ENCODE measurements at places on chromosomes 12 and 14.

- DNase-seq = no peak
These were observed 613 bp downstream of the ARHGEF40 start for GRCh38 chr14:21070610-21071224.

DNA sequence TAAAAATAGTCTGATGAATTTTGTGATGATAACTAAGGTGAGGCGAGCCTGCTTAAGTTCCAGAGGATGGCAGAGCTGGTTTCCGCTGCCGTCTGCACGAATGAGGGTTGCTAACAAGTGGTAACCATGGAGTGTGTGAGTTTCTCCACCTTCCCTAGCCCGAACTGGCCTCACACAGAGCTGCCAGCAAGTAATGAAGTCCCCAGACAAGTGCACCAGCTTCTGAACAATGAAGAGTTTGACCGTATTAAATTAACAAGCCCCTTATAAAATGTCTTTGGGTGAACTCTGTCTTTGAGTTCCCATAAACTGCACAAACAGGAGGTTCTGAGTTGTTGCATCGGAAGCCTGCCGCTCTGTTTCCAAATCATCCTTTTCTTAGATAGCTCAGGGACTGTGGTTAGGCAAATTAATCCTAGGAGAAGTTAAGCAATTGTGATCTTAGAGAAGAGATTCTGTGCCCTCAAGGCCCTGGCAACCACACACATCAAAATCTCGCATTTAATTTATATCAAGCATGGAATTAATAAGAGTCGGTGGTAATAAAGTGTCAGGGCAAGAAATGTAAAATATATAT lies 274.1 kb upstream of the DAAM1 start:
- DNase-seq = no peak

- DNase-seq = no peak
These were observed 20.9 kb downstream of the RASSF3 start for GRCh38 chr12:64631197-64631596.

DNA sequence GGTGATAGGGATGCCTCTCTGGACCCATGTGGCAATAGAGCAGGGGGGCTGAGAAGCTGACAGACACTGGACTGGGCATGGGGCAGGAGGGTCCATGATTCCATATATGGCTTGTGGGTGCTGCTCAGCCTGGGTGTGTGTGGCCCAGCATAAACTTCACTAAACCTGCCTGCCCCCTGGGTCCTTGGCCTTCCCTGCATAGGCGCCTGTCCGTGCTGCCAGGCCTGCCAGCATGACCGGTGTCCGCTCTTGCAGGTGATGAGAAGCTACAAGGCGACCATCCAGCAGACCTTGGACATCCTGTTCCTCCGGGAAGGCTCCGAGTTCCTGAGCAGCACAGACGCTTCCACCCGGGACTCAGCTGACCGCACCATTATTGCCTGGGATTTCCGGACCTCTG lies 61.6 kb downstream of the BEGAIN start:
- DNase-seq = no peak

DNA sequence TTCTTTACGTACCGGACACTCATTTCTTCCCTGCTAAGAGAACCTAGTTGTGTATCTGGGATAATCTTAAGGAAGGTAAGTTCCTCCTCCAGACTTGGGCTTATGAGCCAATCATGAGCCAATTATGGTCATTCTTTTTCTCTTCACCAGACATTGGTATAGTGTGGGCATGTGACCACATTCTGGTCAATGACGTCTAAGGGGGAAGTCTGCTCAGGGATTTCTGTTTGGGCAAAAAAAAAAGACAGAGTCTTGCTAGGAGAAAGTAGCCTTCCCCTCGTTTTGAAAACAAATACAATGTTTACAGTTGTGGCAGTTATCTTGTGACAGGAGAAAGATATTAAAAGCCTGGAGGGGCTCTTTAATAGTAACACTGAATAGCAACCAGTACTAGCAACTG lies 20.1 kb upstream of the PLXNC1 start:
- DNase-seq = no peak

GRCh38 chr12:31897781-31898503 lies 61.3 kb upstream of the RESF1 start:
- no peak for DNase-seq

DNA sequence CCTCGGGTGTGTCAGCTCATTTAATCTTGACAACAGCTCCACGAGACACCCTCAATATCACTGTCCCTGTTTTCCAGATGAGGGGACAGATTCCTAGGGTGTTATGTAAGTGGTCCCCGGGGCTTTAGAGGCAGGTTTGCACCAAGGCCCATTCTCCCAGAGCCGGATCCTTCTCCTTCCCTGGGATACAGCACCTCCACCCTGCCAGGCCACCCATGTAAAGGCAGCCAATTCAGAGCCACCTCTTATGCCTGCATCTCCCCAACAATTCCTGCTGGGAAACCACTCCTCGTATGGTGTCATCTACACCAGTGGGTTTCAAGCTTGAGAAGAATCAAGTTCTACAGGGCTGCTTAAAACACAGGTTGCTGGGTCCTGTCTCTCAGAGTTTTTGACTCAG lies 4.1 kb upstream of the CYP46A1 start:
- DNase-seq = no peak

GRCh38 chr12:67698672-67699581 lies 50.4 kb downstream of the DYRK2 start:
- peak; percentile 36 for DNase-seq

- DNase-seq = no peak
These were observed 176.0 kb upstream of the PLEKHA5 start for GRCh38 chr12:18953505-18953904.
